Urinary bladder (tissue), 4 donors: ENCODE measurements at places on chromosomes 3 and 15. TPM values are rescaled to one million over a fixed set of nuclear protein-coding genes. Genes with fewer than 3 reads are reported as not detected.

The SLC9C1 gene
- not detected for polyA plus RNA-seq

The LMAN1L gene
- 0.33 TPM for polyA plus RNA-seq

The CACNA1D gene
- polyA plus RNA-seq: 1.6 TPM

The RETNLB gene
- not detected for polyA plus RNA-seq

The RRP9 gene
- polyA plus RNA-seq: 29.5 TPM

The SLCO2A1 gene
- polyA plus RNA-seq: 25.6 TPM

The PAK6 gene
- polyA plus RNA-seq: 2.0 TPM

The MAGEF1 gene
- 54.2 TPM for polyA plus RNA-seq

The DNAJA4 gene
- 18.5 TPM for polyA plus RNA-seq

The SLC28A2 gene
- not detected for polyA plus RNA-seq

The GP5 gene
- polyA plus RNA-seq: 0.10 TPM

The P4HTM gene
- polyA plus RNA-seq: 31.6 TPM

The CHRM5 gene
- polyA plus RNA-seq: 0.03 TPM

The SKOR1 gene
- polyA plus RNA-seq: 0.60 TPM

The FHIT gene
- 4.5 TPM for polyA plus RNA-seq

The MITF gene
- polyA plus RNA-seq: 13.3 TPM

DNA sequence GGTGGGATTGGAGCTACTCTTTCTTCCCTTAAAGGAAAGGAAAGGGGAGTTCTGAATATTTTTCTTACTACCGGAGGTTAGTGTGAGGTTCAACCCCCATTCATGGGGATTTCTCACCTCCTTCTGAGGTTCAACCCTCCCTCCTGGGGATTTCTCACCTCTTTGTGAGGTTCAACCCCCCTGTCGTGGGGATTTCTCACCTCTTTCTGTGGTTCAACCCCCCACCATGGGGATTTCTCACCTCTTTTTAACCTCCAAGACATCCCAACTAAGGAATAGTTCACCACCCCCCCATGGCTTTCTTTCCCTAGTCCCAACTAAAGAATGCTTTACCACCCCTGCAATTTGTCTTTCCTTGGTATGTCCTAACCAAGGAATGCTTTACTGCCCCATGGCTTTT, 520.3 kb downstream of the EDEM1 start:
- DNase-seq: no peak

DNA sequence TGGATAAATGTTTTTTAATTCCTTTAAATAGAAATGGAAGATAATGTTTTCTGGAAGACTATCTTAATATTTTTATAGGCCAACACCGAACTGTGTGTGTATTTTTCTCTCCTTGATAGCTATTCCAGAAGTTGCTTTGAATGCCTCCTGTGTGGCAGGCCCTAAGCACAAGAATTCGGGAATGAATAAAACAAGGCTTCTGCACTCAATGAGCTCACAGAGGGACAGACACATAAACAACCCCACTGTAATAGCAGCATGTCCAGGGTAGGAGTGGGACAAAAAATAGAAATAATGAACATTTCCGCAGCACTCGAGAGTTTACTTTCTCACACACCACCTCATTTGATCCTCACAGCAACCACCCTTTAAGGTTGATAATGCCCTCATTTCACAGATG, 18.0 kb downstream of the SRGAP3 start:
- no peak for DNase-seq

- DNase-seq: no peak
These were observed 4.4 kb downstream of the INSYN1 start for GRCh38 chr15:73748730-73749129.

DNA sequence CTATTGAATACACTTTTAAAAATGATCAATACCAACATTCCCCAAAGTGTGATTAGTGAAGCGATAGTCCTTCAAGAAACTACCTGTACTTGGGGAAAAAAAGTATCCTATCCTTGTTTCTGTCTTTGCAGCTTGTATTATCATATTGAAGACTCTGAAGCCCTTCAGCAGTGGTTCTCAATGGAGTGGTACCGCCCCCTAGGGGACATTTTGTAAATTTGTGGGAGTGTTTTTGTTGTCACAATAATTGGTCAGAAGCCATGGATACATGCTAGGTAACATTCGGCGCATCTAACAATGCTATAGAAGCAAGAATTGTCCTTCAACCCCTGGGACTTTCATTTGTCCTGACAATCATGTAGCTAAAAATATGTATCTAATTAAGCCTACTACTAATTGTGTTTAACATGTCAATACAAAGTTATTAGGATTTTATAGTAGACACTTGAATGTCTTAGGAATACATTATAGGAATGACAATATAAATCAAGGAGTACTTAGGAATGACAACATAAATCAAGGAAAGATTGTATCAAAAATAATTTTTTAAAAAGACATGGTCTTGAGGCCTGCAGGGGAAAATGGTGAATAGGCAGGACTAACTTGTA, 53.7 kb downstream of the NMD3 start:
- no peak for DNase-seq

DNA sequence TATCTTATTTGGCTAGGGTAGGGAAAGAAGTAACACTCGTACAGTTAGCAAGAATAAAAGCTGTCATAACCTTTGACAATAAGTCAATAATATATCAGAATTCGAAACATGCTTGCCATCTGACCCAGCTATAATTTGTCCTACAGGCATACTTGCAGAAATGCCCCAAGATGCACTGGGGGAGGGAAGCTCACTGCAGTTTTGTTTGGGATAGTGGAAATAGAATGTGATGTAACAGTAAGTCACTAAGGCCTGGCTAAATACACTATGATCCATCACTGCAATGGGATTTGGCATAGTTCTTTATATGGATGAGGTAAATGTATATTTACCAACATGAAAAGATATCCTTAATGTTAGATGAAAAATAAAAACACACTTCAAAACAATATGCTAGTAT, 25.5 kb upstream of the TMOD3 start:
- DNase-seq: no peak

DNA sequence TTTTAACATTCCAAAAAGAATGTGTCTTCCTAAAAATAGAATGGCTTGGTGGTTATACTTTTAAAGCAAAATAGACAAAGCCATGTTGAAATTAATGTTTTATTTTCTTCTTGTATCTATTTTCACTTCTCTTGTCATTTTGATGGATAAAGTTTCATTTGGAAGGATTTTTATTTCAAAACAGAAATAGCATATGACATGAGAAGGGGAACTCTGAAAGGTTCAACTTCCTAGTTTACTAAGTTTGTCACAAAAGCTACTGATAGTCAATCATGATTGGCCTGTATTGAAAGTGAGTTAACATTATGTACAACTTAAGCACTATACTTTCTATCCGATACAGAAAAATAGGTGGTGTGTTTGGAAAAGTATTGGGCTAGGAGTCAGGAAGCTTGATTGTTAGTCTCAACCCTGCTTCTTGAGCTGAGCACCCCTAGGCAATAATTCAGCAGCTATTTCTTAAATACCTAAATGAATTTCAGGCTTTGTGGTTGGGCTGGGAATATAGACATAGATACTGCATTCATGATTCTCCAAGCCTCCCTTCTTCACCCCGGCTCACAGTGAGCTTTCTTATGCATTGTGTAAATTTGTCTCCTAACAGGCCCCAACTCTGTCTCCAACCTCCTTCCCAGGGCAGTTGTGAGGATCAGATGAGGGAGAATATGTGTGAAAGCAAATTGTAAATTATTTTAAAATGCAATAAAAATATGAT, 46.9 kb upstream of the CSPG4 start:
- no peak for DNase-seq

DNA sequence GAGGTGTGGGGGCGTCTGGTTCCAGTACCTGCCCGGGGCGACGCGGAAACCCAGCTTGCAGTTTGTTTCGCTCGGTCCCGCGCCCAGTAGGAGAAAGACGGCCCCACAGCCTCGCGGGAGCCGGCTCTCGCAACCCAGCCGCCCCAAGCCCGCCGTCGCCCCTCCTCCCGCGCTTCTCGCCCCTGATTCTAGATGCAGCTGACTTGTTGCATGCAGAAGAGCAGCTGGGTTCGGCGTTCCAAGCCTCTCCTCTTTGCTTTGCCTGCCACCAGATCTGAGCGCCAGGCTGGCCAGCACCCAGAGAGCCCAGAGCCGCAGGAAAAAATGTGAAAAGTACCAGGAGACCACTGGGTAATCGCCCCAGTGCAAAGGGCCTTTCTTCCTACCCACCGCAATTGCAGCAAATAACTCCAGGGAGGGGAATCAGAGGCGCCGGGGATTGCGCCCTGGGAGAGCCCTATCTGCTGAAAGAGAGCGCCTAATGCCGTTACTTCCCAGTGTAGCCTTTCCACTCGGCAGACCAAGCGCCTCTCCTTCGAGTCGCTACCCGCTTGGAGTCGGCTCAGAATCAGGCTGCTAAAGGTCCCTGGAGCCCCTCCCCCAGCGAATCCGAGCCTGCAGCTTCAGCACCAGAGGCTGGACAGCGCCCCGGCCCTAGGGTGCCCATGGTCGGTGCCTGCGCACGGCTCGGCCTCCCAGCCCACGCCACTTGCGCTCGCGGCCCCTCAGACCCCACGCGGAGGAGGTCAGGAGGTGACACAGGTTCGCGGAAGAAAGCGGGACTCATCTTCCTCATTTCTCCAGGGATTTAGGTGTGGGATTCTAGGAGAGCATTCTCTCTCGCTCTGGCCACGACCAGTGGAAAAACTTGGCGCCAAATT, 15.7 kb upstream of the AEN start:
- DNase-seq: no peak

DNA sequence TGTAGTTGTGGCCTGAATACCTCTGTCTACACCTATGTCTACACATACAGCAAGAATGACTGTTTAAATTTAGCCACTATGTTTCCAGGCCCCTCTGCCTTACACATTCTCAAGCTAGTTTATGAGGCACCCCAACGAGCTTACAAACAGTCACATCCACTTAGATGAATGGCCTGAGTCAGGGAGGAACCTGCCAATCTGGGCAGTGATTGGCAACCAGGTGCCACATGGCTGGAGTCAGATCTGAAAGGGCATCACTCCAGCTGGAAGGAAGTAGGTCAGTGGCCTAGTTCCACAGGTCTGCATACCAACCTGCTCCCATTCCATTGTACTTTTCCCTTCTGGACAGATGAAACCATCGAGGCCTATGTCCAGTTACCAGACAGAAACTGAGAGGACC, 136.3 kb downstream of the FOXP1 start:
- DNase-seq: no peak

DNA sequence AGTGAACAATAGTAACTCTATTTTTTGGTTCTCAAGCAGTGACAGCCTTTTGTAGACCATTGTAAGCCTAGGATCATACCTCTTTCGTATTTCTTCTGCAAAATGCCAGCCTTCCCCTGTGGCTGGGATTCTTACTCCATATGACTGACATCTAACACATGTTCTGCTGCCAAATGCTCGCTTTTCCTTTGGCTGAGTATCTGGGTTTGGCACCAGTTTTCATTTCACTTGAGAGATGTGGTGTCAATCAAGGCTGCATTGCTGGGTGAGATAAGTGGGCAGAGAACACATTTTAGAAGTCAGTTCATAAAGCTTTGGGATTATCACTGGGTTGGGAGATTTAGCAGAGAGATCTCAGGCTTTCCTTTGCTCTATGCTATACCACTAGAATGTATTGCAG, 514.7 kb upstream of the SGO1 start:
- no peak for DNase-seq

DNA sequence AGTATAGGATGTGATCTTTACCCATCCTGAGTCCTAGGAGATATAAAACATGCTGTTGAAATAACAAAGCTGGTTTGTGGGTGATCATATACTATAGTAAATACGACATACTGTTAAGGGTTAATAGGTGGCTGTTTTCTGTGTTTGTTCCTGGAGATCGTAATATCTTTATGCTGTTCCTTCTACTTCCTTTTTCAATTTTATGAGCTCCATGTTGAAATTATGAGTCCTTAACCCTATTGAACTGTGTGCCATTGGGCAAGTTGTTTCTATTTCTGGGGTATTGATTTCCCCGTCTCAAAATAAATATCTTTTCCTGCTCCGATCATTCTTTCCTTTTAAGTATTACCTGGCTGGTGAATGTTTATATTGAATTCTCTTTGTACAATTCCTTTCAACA, 115.1 kb downstream of the LPP start:
- DNase-seq: no peak

DNA sequence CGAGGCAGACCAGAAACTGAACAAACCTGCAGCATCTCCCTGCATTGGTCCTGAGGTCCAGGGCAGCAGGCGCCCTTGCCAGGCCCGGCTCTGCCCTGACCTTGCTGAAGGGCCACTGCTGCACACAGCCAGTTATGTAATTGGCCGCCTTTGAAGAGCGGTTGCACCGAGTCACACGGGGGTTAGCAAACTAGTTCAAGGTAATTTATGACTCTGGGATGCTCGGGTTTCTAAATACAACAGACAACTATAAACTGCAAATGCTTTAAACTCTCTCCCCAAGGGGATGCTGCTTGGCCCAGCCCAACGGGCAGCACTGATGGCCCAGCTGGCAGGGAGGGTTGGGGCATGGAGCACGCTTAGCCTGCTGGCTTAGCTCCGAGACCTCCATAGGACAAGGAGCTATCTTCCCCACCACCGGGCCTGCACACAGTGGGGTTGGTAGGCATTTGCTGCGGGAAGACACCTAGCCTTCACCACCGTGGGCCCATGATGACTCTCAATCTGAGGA, 60.3 kb upstream of the IQSEC1 start:
- no peak for DNase-seq

DNA sequence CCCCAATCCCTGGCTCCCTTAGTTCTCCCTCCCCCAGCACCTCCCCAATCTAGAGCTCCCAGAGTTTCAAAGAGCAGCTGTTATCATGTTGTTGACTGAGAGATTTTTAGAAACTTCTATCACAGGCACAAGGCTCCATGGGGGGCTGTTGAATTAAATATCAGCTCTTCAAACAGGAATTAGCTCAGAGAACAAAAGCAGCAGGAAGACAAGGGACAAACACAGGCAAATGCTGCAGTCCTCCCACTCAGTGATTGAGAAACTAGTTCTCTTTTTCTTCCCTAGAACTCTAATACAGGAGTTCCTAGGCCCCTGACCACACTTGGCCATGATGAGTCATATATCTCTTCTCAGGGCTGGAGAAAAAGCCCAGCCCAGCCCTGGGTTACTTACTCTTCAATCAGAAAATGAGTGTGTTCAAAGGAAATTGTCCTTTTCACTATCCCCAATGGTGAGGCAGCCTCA, 262.1 kb downstream of the IGSF11 start:
- no peak for DNase-seq

GRCh38 chr3:41599127-41599484, 362.8 kb downstream of the ULK4 start:
- DNase-seq: no peak

GRCh38 chr15:73849641-73850040, 23.7 kb upstream of the TBC1D21 start:
- no peak for DNase-seq

GRCh38 chr3:113405180-113405579, 36.1 kb downstream of the CFAP44 start:
- no peak for DNase-seq

DNA sequence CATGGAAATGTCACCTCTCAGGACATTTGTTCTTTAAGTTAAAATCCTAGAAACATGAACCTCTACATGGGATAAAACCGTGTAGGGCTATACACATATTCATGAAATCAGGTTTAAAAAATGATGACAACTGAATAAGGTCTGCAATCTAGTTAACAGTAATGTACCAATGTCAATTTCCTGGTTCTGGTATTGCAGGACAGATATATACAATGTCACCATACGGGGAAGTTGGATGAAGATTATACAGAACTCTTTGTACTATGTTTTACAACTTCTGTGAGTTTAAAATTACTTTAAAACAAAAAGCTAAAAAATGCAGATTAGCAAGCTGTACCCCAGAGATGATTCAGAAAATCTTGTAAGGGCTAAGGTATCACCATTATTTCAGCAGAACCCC, 6.7 kb downstream of the CNTN3 start:
- no peak for DNase-seq

- no peak for DNase-seq
These were observed 30.3 kb downstream of the PLXNA1 start for GRCh38 chr3:127013181-127013580.

GRCh38 chr15:39414201-39414600, 166.7 kb upstream of the THBS1 start:
- DNase-seq: no peak
